Stimulated activated naive CD8-positive, alpha-beta T cell treated with anti-CD3 and anti-CD28 coated beads, Interleukin-15, amount 100 ng/mL, for 72 hours (primary cell): ENCODE measurements at places on chromosomes 3 and 15.

DNA sequence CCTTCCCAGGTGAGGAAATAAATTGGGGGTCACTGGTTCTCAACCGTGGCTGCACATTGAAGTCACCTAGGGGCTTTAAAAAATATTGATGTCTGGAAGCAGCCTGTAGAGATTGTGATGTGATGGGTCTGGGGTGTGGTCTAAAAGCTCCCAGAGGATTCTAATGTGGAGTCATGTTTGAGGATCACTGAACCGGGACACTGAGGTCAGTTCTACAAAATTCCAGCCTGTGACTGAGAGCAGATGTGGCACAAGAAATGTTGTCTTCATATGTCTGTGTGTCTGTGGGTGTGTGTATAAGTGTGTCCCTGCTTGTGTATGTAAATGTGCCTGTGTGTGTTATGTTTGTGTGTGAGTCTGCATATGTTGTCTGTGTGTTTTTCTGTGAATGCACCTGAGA lies 79.9 kb downstream of the TLE3 start:
- DNase-seq: no peak

DNA sequence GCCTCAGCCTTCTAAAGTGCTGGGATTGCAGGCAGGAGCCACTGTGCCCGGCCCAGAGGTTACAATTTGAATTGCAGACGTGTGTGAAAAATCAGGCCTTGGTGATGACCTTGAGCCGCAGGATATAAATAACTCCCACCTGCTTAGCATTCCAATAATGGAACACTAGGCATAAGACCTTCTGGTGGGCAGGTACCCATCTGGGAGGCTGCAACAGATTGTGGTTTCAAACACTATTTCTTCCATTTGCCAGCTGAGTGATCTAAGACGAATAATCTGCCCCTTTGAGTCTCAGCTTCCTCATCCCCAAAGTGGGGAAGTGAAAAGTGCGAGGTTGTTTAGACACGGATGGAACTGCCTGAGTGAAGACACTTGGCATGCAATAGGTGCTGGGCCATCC lies 47.7 kb upstream of the HERC1 start:
- no peak for DNase-seq

DNA sequence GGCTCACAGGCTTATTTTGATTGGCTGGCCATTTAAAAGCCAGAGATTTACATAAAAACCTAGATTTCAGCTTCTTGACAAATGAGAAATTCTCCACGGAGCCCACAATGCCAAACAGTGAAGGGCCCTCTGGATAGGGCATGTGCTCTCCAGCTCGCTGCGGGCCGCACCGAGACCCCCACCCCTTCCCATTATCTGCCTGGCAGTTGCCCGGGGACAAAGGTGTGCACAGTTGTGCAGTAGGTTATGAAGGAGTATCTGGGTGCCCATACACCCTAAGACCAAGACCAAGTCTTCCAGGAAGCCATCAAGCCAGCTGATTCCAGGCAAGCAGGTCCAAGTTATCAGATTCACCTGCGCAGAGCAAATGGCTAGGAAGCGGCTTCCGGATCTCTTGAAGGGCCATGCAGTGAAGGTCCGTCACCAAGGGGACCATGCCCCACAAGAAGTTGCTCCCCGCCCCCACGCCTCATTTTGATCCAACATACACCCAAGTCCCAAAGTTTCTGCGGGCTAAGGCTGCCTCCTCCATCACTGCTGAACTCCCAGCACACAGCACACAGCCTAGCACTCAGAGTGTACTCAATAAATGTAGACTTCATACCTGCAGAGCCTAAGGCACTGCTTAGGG lies 1.3 kb downstream of the MRPS25 start:
- no peak for DNase-seq

GRCh38 chr3:147119346-147119745 lies 287.0 kb downstream of the ZIC4 start:
- no peak for DNase-seq

DNA sequence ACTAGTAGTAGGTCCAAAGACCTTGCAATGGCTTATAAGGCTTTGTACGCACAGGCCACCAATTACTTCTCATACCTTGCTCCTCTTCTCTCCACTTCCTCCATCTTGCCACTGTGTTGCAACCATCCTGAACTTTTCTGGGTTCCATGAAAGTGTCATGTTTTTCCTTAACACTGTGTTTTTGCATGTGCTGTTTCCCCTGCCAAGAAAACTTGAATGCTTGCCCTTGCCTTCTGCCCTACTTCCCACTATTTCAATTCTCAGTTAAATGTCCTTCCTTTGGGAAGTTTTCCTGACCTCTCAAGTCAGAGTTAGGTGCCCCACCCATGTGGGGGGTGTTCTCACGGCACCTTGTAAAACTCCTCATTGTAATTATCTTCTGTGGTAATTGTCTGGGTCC lies 182.8 kb downstream of the THRB start:
- no peak for DNase-seq

- DNase-seq: no peak
Measured at GRCh38 chr15:63088533-63089245, 33.0 kb upstream of the LACTB start.

- no peak for DNase-seq
Measured at GRCh38 chr15:69502470-69503045, 49.9 kb downstream of the RPLP1 start.

DNA sequence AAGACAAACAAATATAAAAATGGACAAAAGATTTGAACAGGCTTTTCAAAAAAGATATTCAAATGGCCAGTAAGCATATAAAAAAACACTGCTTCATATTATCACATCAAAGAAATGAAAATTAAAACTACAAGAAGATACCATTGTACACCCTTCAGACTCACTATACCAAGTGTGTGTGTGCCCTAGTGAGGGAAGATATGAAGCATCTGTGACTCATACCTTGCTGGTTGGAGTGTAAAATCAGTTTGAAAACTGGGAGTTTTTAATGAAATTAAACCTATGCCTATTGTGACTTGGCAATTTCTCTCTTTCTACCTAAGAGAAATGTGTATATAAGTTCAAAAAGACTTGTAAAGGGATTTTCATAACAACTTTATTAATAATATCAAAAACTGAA lies 23.5 kb upstream of the SLC15A2 start:
- no peak for DNase-seq

DNA sequence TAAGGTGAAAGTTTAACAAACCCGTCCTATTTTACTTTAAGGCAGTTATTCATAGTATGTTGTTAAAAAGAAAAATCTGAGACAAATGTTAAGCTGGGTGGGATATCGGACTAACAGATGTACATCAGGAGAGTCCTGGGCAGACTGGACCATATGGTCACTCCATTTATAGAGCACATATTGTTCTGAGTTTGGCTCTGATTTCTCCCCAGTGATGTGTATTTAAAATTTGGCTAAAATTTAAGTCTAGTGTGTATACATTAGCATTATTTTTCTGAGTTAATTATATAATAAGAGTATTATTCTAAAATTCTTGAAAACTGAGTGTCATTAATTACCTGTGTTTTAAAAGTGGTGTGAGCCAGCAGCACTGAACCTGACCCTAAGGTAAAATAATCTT lies 6.1 kb downstream of the GMPS start:
- DNase-seq: no peak

DNA sequence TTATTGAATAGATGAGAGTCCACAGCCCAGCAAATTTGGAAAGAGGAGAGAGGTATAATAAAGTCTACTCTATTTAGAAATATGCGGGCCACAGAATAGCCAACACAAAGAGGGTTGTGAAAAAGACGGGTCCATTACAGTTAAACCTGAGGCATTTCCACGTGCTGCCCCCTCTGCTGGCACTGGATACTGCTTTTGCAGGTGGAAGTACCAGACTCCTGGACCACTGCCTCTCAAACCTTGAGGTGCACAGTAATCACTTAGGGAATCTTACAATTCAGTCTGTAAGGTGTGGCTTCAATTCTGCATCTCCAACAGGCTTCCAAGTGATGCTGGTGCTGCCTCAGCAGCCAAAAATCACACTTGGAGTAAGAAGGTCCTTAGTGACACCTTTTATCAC lies 3.0 kb upstream of the TFDP2 start:
- no peak for DNase-seq

DNA sequence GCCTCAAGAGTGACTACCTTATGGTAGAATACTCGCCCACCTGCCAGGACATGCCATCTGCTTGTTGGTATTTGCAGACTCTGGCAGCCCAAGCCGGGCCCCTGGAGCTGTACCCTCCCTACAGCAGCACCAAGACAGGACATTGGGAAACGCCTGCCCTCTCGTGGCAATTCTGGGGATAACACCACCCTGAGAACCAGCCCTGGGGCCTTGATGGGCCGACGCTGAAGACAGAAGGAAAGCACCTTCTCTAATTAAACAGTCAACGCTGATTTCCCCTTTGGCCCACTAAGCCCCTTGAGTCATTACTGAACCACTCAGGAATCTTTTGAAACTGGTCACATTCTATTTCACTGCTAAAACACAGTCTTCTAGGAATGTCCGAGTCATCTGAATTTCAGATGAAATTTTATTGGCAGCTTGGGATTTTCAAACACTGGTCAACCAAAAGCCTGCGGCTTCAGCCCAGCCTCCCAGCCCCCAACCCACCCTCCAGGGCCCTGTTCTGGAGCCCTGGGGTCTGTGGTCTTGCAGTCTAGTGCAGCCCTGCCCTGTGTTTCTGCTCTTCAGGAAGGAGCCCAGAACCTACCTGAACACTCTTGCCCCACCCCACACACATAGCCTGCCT lies 91.3 kb downstream of the TMEM266 start:
- DNase-seq: peak; percentile 86

GRCh38 chr3:74801924-74802323 lies 187.5 kb upstream of the CNTN3 start:
- no peak for DNase-seq

DNA sequence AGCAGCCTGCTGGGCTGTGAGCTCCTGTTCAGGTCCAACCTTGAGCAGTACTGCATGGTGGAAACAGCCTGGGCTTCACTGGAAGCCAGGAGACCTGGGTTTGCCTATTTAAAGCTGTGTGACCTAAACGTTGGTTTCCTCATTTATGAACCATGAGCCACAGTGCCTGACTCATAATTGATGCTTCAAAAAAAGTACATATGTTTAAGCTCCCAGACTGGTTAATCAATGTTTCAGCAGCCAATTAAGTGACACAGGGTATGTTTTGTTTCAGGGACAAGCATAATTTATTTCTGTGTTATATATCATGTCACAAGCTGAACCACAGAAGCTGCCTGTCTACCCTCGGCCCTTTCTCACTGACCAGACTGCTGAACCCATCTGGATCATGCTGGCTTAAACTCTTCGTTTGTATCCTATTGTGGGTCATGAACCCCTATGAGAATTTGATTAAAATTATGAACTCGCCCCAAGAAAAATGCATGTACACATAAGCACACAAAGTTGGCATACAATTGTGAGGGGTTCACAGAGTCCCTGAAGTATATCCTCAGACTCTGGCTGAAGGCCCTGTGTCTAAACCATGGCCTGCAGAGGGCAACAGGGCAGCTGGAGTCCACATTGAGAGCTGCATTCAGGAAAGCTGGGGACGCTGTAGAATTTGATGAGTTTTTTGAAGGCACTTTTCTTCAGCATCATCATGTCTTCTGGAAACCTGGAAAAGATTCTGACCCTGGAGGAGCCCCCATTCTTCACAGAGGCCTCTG lies 23.7 kb downstream of the HDC start:
- DNase-seq: no peak

DNA sequence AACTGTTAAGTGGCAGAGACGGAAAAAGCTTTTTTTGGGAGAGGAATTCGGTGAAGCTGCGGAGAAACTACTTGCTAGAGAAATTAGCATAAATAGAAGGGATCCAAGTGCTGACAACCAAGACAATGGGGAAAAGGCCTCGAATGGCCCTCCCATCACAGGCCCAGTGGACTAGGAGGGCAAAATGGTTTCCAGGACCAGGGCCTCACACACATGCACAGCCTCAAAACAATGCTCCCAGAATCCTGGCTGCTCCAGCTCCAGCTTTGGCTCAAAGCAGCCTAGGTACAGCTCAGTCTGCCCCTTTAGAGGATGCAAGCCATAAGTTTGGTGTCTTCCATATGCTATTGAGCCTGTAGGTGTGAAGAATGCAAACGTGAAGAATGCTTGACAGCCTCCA lies 388.2 kb downstream of the OTOL1 start:
- DNase-seq: no peak
